ENCODE measurements at places on chromosomes 3 and 15.
A peak's percentile ranks its signal among the peaks of the same experiment; 100 is the strongest.

GRCh38 chr3:46242120-46242519 is at the start of gene CCR3:
Gene CCR3 (plus strand): TSS chr3:46242460. CDS start chr3:46265159, 22,699 bp downstream.
- no peak for DNase-seq

GRCh38 chr15:76840830-76841460 is 64.2 kb downstream of the SCAPER start:
- DNase-seq: no peak

GRCh38 chr3:177538048-177538749 is 340.9 kb upstream of the TBL1XR1 start:
- DNase-seq: no peak

DNA sequence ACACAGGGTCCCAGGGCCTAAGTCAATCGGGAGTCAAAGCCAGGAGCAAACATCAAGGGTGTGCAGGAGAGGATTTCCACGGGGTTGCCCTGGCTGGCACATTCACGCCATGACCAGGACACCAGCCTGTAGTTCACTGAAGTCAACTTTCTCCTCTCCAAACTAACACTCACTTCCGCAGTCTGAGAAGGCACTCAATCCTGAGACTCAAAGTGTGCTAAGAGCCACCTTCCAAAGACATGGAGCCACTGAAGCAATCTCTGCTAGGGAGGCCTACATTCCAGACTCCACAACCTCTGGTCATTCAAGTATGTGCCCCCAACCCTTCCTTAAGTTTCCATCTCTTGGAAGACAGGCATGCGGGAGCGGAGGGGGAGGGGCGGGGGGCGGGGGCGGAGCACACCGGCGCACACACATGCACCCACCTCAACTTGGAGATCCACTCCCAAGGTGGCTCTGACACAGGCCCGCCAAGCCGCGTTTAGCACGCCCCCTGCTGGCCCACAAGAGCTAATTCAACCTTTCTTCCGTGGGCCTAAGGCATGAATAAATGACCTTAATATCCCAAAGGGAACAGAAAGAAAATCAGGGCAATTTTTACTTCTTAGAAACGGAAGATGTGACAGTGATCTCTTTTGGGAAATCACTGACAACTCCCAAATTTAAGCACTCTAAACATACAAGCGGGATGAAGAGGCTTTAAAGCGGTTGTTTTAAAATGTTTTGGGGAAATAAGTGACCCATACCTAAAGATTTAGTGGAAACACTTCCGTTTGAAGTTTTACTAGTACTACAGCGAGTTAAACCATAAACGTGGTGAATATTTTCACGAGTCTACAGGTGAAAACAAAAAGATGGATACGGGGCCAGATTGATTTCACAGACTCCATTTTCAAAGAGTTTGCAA is 162.5 kb upstream of the CHRNA7 start:
- peak; percentile 56 for DNase-seq

DNA sequence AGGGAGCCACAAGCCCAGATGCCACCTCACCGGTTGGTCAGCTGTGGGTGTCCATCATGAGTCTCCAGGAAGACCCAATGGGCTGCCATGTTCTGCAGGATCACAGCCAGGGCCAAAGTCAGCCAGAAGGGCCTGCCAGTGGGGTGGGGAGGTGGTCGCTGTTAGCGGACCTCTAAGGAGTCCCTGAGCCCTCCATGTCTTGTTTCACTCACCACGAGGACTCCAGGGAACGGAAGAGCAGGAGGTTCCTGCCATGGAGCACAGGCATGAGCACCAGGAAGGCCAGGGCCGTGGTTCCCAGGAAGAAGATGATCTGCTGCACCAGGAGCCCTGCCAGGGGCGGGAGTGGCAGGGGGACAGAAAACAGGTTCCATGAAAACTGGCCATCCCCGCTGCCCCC is 8.6 kb downstream of the ISLR start:
- no peak for DNase-seq

DNA sequence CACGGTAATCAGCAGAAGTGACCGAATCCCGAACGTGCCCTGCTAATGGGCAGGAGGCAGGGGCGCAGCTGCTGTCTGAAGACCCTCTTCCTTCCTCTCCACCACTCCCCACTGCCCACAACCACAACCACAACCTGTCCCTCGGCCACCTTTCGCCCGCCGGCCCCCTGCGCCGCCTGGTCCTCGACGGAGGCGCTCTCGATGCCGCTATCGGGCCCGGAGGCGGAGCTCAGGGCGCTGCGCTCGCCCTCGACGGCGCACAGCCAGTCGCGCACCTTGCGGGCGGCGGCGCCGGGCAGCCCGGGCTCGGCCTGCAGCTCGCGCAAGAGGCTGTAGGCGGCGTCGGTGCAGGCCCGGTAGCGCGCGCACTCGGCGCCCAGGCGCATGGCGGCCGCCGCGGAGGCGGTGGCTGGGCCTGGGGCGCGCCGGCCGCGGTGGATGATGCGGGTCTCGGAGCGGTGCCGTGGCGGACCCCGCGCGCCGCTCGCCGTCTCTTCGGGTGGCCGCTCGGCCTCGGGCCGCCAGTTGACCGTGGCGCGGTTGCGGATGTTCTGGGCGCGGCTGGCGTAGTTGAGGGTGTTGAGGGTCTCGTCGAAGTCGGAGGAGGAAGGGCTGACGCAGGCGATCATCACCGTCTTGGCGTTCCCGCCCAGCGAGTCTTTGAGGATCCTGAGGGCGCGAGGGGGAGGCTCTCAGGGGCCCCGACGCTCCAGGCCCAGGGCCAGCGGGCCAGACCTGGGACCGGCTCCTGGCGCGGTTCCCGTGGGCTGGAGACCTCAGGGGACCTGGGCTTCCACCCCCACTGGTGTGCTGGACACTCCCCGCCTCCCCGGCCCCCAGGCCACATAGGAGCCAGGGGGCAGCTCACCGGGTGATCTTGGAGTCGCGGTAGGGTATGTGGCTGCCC is 6.9 kb downstream of the KIF7 start:
- DNase-seq: no peak

DNA sequence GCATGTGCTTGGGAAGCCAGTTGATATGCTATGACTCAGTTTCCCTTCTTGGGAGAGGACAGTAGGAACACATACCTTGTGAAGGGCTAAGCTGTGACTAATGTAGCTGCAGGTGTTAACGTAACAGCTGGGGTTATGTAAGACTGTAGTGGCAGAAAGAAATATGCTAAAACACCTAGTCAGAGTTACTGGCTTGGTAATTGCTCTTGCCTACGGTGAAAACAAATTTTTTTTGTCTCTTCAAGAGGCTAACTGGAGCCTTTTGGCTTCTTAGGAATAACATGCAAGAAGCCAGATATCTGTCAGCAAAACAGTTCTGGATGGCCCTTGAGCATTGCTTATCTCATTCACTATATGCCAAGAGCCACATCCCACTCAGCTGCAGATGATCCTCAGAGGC is 1.4 kb downstream of the MAPKBP1 start:
- DNase-seq: no peak

- no peak for DNase-seq
Observed at GRCh38 chr15:82040862-82041261, 5.0 kb downstream of the MEX3B start.

DNA sequence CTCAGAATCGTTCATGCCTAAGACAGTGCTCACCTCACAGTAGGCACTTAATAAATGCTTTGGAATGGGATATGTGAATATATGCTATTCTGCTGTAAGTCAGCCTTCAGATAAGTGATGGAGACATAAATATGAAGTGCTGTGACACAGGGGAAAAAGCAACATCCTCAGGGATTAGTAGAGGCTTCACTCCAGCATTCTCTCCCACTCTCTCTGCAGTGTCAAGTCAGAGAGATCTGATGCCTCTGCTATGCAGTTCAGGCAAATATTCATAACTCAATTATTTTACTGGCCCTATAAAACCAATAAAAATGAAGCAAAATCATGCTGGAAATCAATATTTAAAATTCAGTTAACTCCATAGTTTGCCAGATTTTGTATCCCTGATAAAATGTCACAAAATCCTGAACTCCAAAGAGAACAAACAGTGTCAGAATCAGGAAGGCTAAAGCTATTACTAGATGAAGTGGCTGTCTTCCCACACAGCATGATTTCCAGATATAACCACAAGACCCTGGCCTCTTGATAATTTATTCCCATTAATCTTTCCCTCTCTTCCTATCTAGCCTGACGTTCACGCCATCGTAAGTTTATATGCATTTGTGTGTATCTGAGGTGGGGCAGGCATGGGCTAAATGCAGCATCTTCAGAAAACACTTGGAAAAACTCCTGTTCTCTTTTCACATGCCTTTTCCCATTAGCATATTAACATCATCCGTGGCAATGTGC is 278.9 kb upstream of the ATP11B start:
- DNase-seq: no peak

GRCh38 chr3:77362936-77363335 is 323.0 kb downstream of the ROBO2 start:
- no peak for DNase-seq

- DNase-seq: no peak
Observed at GRCh38 chr3:177195242-177195991, 1.9 kb downstream of the TBL1XR1 start.

- no peak for DNase-seq
Observed at GRCh38 chr15:47965297-47965696, 155.5 kb upstream of the SLC24A5 start.

GRCh38 chr3:139659511-139659910 is 18.3 kb downstream of the NMNAT3 start:
- no peak for DNase-seq

DNA sequence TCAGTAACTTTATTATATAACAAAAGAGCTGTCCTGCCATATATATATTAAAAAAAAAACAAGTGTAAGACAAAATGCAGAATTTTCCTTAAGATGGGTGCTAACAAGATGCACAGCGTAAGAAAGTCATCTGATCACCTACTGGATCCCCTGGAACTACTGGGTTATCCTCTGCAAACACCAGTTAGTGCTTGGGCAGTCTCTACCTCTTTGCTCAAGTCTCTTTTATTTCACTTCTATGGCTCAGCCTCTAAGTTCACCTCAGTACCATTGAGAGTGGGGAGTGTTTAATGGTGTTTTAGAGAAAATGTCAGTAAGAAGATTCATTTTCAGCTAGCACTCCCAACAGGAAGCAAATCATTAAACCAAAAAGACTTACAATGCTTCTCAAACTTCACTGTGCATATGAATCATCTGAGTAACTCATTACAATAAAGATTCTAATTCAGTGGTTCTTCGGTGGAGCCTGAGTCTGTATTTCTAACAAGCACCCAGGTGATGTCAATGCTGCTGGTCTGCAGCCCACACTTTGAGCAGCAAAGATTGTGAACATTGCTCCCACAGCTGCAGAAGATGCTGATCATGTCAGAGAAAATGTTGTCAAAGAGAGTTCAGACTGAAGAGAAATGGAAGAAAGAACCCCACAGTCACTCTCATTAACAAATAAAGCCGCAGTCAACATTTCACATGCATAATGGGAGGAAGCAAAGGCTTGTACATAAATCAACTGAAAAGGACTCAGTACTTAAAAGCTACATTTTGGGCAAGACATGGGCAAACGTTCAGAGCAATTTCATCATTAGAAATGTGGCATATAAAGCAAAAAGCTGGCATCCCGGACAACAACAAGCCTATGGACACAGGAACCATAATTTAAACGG is 227.1 kb upstream of the ATP11B start:
- no peak for DNase-seq

GRCh38 chr3:25557694-25558093 is 107.0 kb downstream of the TOP2B start:
- DNase-seq: no peak

- DNase-seq: no peak
Observed at GRCh38 chr3:165859061-165859460, 21.8 kb upstream of the BCHE start.

GRCh38 chr15:79007066-79007465 is 62.2 kb upstream of the CTSH start:
- no peak for DNase-seq

Data from stimulated activated CD4-positive, alpha-beta T cell treated with anti-CD3 and anti-CD28 coated beads, TNF-alpha, amount 100 ng/mL, for 1 hour (primary cell).